ENCODE measurements at places on chromosomes 12 and 14.
A peak's percentile ranks its signal among the peaks of the same experiment; 100 is the strongest.

DNA sequence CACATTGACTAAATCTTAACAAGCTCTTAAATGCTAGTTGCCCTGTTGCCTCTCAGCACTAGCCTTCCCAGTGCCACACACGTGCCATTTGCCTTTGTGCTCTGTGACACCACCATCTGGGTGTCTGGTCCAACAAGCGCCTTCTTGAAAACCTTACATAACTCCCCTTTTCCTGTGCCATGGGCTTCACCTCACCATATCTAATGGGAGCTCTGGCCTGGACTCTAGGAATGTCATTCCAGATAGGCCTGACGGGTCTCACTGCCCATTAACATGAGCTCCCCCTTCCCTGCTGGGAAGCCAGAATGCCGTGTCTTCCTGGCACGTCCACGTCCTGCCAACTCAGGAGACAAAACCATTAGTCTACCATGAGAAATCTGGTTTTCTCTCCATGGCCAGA is 24.4 kb downstream of the SSPN start:
- H3K36me3 ChIP-seq = no peaks in the 10 kb centered on the region
- peaks cover 13% of the 10 kb centered on the region for H3K27me3 ChIP-seq
- DNase-seq = no peak
- no peak overlapping the region for H3K4me3 ChIP-seq
- H3K4me1 ChIP-seq = no peaks in the 10 kb centered on the region

DNA sequence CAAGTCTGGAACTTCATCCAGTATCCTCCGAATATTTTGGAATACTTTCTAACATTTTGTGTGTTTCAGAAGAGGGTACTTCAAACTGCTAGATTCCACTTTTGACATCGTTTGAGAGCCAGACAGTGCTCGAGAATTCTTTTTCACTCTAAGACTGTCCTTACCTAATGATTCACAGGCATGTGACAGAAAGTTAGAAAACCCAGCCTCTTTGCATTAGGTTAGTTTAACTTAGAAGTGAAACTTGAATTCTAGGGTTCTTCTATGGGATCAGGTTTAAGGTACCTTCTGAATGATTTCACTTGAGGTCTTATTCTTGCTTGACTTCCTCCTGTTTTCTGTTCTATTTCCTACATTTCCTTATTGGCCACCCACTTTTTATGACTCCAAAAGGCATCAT is 431.8 kb downstream of the SLC6A15 start:
- no peak overlapping the region for H3K4me3 ChIP-seq
- H3K27ac ChIP-seq = no peak overlapping the region
- H3K4me1 ChIP-seq = no peaks in the 10 kb centered on the region
- H3K36me3 ChIP-seq = no peaks in the 10 kb centered on the region
- no peak for DNase-seq
- no peaks in the 10 kb centered on the region for H3K27me3 ChIP-seq

GRCh38 chr14:60815371-60815770 is 80.8 kb downstream of the MNAT1 start:
- no peak overlapping the region for H3K27ac ChIP-seq
- no peaks in the 10 kb centered on the region for H3K27me3 ChIP-seq
- H3K4me3 ChIP-seq = no peak overlapping the region
- H3K4me1 ChIP-seq = peaks cover 3% of the 10 kb centered on the region

DNA sequence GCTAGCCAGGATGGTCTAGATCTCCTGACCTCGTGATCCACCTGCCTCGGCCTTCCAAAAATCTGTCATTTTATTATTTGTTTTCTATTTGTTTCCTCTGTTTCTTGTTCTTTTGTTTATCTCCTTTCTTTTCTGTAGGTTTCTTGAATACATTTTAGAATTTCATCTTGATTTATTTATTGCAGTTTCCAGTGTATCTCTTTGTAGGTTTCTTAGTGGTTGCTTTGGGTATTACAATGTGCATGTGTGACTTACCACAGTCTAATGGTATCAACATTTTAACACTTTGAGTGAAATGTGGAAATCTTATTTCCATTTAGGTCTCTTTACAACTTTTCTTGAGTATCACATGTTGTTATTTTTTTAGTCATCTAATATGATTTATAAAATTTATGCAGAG is 29.9 kb upstream of the MUCL1 start:
- H3K4me1 ChIP-seq = no peaks in the 10 kb centered on the region
- no peak overlapping the region for H3K27ac ChIP-seq
- DNase-seq = no peak
- no peak overlapping the region for H3K4me3 ChIP-seq
- H3K27me3 ChIP-seq = peaks cover 2% of the 10 kb centered on the region

DNA sequence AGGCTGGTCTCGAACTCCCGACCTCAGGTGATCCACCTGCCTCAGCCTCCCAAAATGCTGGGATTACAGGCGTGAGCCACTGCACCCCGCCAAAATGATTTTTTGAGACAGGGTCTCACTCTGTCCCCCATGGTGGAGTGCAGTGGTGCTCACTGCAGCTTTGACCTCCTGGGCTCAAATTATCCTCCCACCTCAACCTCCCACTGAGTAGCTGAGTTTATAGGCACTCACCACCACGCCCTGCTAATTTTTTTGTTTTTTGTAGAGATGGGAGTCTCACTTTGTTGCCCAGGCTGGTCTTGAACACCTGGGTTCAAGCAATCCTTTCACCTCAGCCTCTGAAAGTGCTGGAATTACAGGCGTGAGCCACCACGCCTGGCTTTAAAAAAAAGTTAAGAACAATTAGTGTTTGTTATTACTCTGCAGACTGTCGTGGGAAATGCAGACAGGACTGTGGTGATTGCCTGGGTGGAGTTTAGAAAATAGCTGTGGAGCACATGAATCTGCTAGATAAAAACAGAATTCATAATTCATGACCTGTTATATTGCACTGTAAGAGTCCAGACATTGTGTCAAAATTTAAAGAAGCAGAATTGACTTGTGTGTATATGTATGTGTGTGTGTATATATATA is 9.2 kb upstream of the COX6A1 start:
- H3K27me3 ChIP-seq = peaks cover 5% of the 10 kb centered on the region
- H3K27ac ChIP-seq = no peak overlapping the region
- H3K4me3 ChIP-seq = no peak overlapping the region
- H3K4me1 ChIP-seq = peaks cover 8% of the 10 kb centered on the region
- no peaks in the 10 kb centered on the region for H3K36me3 ChIP-seq

GRCh38 chr12:64666054-64666914 is 56.0 kb downstream of the RASSF3 start:
- peaks cover 67% of the 10 kb centered on the region for H3K4me1 ChIP-seq
- peaks cover 3% of the 10 kb centered on the region for H3K36me3 ChIP-seq
- H3K4me3 ChIP-seq = peak overlapping the region; percentile 41
- DNase-seq = no peak
- peak overlapping the region; percentile 42 for H3K27ac ChIP-seq

DNA sequence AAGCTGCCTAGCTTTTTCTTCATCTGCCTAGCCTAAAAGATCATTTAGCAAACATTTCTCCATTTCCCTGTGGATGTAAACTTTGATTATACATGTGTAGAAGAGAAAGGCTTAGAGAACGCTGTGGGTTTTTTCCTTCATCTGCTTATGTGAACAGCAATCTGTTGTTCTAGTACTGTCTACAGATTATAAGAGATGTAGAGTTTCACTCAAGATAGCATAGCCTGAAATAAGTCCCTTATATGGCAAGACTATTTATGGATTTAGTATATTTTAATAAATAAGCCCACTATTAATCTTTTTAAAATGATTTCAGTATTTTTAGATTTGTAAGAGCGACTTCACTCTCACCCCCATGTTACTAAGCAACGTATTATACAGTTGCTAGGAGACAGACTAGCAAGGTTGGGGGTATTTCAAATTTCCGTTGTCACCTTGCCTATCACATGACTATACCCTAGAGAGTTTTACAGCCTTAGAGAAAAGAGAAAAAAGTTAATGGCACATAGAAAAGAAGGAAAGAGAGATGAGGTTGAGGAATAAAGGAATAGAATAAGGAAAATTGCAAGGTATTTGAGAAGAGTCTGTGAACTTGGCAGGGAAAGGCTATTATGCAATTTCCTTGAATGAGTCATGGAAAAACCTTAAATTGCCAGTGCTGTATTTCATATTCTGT is 12.2 kb upstream of the TUBA1A start:
- DNase-seq = no peak
- no peaks in the 10 kb centered on the region for H3K36me3 ChIP-seq
- peaks cover 9% of the 10 kb centered on the region for H3K27me3 ChIP-seq
- H3K4me3 ChIP-seq = no peak overlapping the region
- peak overlapping the region; percentile 10 for H3K27ac ChIP-seq

DNA sequence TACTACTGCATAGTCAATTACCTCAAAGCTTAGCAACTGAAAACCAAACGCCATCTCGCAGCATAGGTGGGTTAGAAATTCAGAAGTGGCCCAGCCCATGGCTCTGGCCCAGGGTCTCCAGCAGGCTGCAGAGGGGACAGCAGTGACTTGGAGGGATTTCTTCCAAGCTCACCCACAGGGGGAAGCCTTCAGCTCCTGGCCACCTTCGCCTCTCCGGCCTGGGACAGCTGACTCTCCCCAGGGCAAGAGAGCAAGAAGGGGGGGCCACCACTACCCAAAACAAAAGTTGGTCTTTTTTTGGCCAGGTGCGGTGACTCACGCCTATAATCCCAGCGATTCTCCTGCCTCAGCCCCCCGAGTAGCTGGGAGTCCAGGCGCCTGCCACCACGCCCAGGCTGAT is 32.2 kb upstream of the ANKRD9 start:
- peaks cover 3% of the 10 kb centered on the region for H3K4me1 ChIP-seq
- H3K36me3 ChIP-seq = no peaks in the 10 kb centered on the region
- H3K27ac ChIP-seq = no peak overlapping the region
- H3K4me3 ChIP-seq = no peak overlapping the region
- H3K27me3 ChIP-seq = peaks cover 24% of the 10 kb centered on the region
- no peak for DNase-seq

DNA sequence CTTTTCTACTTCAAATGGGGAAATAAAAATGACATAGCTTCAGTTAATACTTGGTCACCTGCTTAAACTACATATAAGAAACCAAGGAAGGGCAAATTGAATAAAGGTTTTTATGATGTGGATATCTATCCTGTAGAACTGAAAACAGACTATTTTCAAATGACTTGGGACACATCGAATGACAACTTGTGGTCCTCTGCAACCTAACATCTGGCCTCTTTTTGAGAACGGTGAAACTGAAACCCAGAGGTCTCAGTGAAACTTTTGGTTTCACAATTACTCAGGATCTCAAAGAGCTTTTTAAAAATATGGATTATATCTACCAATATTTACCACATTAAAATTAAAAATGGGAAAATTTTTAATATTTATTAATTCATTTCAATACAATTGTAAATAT is 65.2 kb downstream of the PPP2R5E start:
- peaks cover 43% of the 10 kb centered on the region for H3K4me1 ChIP-seq
- H3K36me3 ChIP-seq = peaks cover 6% of the 10 kb centered on the region
- no peaks in the 10 kb centered on the region for H3K27me3 ChIP-seq
- DNase-seq = peak; percentile 86

- no peak for DNase-seq
- no peak overlapping the region for H3K4me3 ChIP-seq
- no peak overlapping the region for H3K27ac ChIP-seq
- H3K36me3 ChIP-seq = peaks cover 5% of the 10 kb centered on the region
- H3K27me3 ChIP-seq = no peaks in the 10 kb centered on the region
Observed at GRCh38 chr12:113870890-113871289, 95.2 kb downstream of the RBM19 start.

DNA sequence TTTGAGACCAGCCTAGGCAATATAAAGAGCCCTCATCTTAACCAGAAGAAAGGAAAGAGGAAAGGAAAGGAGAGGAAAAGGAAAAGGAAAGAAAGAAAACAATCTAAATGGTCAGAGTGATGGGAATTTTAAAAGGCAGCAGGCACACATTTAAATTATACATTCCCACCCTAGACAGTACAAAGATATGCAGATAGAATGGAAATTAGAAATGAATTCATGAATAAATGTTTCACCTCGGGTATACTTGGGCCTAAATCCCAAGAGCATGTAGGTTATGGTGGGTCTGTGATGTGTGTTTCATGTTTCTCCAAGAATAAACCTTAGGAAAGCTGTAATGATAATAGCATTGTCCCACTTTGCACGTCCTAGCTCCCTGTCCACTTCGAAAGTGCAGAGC is 104.6 kb upstream of the SLCO1C1 start:
- DNase-seq = no peak
- H3K4me3 ChIP-seq = no peak overlapping the region
- no peaks in the 10 kb centered on the region for H3K4me1 ChIP-seq
- no peak overlapping the region for H3K27ac ChIP-seq

- peak overlapping the region; percentile 86 for H3K4me3 ChIP-seq
- H3K4me1 ChIP-seq = peaks cover 17% of the 10 kb centered on the region
- H3K27ac ChIP-seq = peak overlapping the region; percentile 85
- peak; percentile 80 for DNase-seq
Observed at GRCh38 chr12:52007158-52007921, 594 bp downstream of the TAMALIN start.

GRCh38 chr14:74988131-74988530 is 14.6 kb upstream of the EIF2B2 start:
- peaks cover 9% of the 10 kb centered on the region for H3K27me3 ChIP-seq
- no peak for DNase-seq
- H3K4me1 ChIP-seq = no peaks in the 10 kb centered on the region
- no peak overlapping the region for H3K4me3 ChIP-seq
- no peaks in the 10 kb centered on the region for H3K36me3 ChIP-seq

GRCh38 chr14:69643430-69644200 is 32.2 kb downstream of the SUSD6 start:
- H3K4me3 ChIP-seq = peak overlapping the region; percentile 45
- H3K27me3 ChIP-seq = no peaks in the 10 kb centered on the region
- peak overlapping the region; percentile 82 for H3K27ac ChIP-seq
- H3K4me1 ChIP-seq = peaks cover 67% of the 10 kb centered on the region
- peaks cover 57% of the 10 kb centered on the region for H3K36me3 ChIP-seq
- DNase-seq = peak; percentile 66

- peaks cover 15% of the 10 kb centered on the region for H3K4me1 ChIP-seq
- peak; percentile 15 for DNase-seq
- peaks cover 21% of the 10 kb centered on the region for H3K36me3 ChIP-seq
- no peak overlapping the region for H3K27ac ChIP-seq
- no peaks in the 10 kb centered on the region for H3K27me3 ChIP-seq
- no peak overlapping the region for H3K4me3 ChIP-seq
Observed at GRCh38 chr14:71388336-71388735, 481.1 kb downstream of the PCNX1 start.

GRCh38 chr14:24873551-24873950 is 176.4 kb downstream of the STXBP6 start:
- no peak overlapping the region for H3K27ac ChIP-seq
- H3K4me1 ChIP-seq = no peaks in the 10 kb centered on the region
- H3K27me3 ChIP-seq = peaks cover 14% of the 10 kb centered on the region
- H3K4me3 ChIP-seq = no peak overlapping the region
- no peak for DNase-seq

GRCh38 chr12:6341417-6342139 is at the start of gene TNFRSF1A:
Gene TNFRSF1A, minus strand, starts transcription at chr12:6342076. Its CDS starts 262 bp downstream, at chr12:6341814.
- H3K36me3 ChIP-seq = peaks cover 6% of the 10 kb centered on the region
- no peak within 1 kb of the TSS for H3K4me3 ChIP-seq
- DNase-seq = peak; percentile 83
- H3K4me1 ChIP-seq = peaks cover 40% of the 10 kb centered on the region
- H3K27me3 ChIP-seq = no peaks in the 10 kb centered on the region

DNA sequence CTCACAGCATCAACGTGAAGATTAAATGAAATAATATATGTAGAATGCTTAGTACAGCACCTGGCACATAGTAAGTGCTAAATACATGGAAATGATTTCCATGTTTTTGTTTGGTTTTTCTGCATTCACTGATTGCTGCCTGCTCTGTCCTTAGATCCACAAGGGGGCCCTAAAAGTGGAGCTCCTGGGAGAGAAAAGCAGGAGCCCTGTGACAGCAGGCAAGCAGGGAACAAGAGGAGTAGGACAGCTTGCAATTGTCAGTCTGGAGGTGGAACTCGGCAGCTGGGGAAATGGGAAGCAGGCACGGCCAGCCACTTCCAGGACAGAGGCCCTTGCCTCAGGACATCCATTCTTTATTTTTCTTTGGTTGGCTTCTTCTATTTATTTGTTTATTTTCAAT is 292.9 kb downstream of the BMP4 start:
- no peak overlapping the region for H3K27ac ChIP-seq
- no peaks in the 10 kb centered on the region for H3K36me3 ChIP-seq
- H3K4me3 ChIP-seq = no peak overlapping the region
- H3K4me1 ChIP-seq = no peaks in the 10 kb centered on the region
- DNase-seq = no peak
